NAMALWA (cell line): ENCODE measurements at places on chromosomes 1 and 21.

- DNase-seq, result no peak
Measured at GRCh38 chr1:11657654-11658053, 3.0 kb downstream of the FBXO44 start.

GRCh38 chr1:51945591-51945990 is 44.9 kb downstream of the RAB3B start:
- no peak for DNase-seq

GRCh38 chr1:161421456-161421855 is 53.8 kb upstream of the CFAP126 start:
- DNase-seq, result peak; percentile 89

- no peak for DNase-seq
Measured at GRCh38 chr1:210618369-210618768, 289.7 kb downstream of the HHAT start.

GRCh38 chr1:14184454-14184853 is 414.0 kb upstream of the KAZN start:
- DNase-seq, result no peak

GRCh38 chr1:186960861-186961260 is 132.1 kb downstream of the PLA2G4A start:
- no peak for DNase-seq

- DNase-seq, result no peak
Measured at GRCh38 chr21:46205766-46206162, 21.5 kb upstream of the SPATC1L start.

DNA sequence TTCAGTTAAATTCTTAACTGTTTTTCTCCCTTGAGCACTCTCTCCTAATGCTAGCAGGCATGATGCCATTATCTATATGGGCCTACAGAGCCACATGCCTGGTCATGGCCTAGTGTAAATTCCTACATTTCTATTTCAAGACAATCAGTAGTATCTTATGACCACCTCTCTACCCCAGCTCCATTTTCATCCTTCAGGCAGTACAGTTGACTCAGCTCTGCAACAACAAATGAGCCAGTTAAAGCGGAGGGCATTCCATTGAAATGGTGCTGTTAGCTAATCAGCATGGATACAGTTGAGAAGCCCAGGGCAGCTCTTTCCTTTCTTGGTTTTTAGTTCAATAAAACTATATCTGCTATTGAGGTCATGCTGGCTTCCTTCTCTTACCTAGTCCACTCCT is 150.0 kb downstream of the PPP1R12B start:
- DNase-seq, result no peak

DNA sequence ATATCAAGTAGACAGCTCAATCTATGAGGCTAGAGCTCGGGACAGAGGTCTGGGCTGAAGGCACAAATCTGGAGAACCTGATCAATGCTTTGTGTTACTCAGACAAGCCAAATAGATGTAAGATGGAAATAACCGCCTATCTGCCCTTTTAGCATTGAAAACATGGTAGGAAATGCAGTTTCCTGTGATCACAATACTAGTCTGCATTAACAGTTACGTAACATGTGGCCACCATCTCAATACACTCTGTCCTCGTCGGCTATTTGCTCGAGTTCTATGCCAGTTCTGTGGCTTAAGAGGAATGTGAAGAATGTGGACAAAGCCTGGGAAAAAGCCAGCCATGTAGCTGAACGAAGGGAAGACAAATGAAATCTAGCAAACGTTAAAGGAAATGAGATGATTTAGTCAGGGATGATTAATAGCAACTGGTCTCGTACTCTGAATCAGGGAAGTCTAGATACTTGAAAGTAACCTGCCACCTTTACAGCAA is 73.3 kb downstream of the HSF2BP start:
- no peak for DNase-seq

DNA sequence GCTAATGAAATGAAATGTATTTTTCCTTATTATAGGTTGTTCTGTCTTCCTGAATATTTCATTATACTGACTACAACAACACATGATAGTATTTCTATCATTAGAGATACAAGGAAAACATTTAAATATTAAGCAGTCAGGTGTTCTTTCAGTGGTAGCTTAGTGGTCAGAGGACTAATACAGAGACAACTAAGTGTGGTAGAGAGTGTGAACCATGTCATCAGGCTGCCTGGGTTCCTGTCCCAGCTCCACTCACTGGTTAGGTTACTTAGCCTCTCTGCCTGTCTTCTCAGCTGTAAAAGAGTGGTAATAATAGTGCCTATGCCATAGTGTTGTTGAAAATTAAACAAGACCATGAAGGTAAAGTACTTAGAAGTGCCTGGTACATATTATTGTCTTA is 3.9 kb downstream of the UAP1 start:
- no peak for DNase-seq

- DNase-seq, result no peak
Measured at GRCh38 chr1:103273106-103273505, 164.8 kb upstream of the COL11A1 start.
